ENCODE measurements at places on chromosomes 12 and 14. TPM values are rescaled to one million over a fixed set of nuclear protein-coding genes. Genes with fewer than 3 reads are reported as not detected.
A peak's percentile ranks its signal among the peaks of the same experiment; 100 is the strongest.

Gene RPS6KL1
- 0.38 TPM for total RNA-seq

Gene ERBB3
- 3.3 TPM for total RNA-seq

Gene SAMD15
- 2.8 TPM for total RNA-seq

DNA sequence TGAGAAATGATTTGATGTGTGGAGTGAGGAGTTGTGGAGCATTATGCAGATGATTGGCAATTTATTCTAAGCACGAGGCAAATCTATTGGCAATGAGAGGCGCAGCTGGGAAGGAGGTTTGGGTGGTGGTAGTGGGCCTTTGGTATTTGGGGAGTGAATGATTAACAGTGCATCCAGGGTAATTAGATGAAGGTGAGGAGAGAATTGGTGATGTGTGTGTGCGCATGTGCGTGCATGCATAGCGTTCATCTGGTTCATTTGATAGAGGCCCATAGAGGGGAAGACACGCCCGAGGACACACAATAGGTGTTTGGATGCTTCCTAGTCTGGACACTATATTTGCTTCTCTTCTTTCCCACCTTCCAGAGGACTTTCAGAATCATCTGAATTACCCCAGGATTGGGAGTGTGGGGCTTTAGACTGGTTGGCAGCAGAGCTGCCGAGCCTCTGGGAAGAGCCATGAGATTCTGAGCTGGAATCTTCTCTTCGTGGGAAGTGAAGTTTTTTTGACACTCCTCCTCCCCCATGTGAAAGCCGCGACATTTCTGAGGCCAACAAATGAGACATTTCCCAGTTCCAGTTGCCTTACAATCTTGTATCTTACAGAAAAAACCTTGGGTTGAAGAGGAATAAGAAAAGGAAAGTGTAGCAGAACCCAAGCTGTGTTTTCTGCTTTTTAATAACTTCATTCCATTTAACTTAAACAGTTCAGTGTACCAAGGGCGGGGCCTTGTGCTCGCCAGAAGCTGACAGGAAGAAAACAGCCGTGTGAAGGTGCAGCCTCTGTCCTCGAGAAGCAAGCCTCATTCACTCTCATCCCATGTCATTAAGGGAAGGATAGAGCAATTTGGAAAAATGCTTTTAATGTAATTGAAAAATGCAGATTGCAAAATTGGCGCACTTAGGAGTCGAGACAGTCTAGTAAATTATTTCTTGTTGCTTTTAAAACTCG is 65.2 kb downstream of the SLC25A47 start:
- no peak overlapping the region for H3K27ac ChIP-seq
- no peaks in the 10 kb centered on the region for H3K27me3 ChIP-seq
- no peak overlapping the region for H3K4me3 ChIP-seq
- no peak for DNase-seq

DNA sequence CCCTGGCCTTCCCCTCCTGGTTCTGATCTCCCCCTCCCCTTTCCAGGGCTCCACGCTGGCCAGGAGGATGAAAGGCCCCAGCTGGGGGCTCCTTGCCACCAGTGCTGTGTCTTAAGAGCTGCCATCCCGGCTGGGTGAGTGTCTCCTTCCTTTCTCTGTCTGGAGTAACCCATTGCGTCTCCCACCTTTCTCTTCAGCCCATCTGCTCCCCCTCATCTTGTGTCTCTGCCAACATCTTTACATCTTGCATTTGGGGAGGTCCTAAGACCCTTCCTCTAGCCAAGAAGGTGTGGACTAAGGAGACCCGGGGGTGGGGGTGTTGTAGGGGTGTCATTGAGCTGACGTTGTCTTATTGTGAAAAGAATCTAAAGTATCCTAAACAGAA is 505 bp downstream of the BCL2L2 start:
- H3K4me3 ChIP-seq, result peak overlapping the region; percentile 98
- no peaks in the 10 kb centered on the region for H3K27me3 ChIP-seq
- H3K36me3 ChIP-seq, result peaks cover 20% of the 10 kb centered on the region
- H3K27ac ChIP-seq, result peak overlapping the region; percentile 85
- peaks cover 22% of the 10 kb centered on the region for H3K4me1 ChIP-seq

GRCh38 chr14:90531497-90531896 is 134.7 kb downstream of the CALM1 start:
- DNase-seq, result no peak
- no peak overlapping the region for H3K27ac ChIP-seq
- H3K4me3 ChIP-seq, result no peak overlapping the region
- H3K36me3 ChIP-seq, result no peaks in the 10 kb centered on the region
- H3K4me1 ChIP-seq, result no peaks in the 10 kb centered on the region
- no peaks in the 10 kb centered on the region for H3K27me3 ChIP-seq

All from GM23248 (cell line).